Stimulated activated CD4-positive, alpha-beta T cell treated with anti-CD3 and anti-CD28 coated beads, Interleukin-1b, Interleukin-23, amount 100 ng/mL, for 1 hour (primary cell): ENCODE measurements at places on chromosomes 4 and X.

DNA sequence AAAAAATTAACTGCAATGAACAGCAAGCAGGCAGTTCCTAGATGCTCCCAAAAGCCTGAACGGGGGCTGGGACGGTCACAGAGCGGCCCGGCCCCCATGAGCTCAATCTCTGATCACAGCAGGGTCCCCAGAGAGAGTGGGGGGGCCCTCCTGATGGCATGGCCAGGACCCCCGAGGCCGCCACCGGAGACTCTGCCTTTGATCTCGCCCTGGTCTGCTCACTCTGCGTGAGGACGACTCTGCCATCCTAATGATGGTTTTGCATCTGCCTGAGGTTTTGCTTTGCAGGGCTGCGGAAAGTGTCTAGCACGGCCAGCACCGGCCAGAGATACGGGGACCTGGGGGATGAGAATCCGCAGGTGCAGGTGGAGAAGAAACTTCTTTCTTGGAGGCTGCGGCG, 103.8 kb downstream of the SHOX start:
- no peak for DNase-seq

- DNase-seq: no peak
Measured at GRCh38 chr4:90317785-90318184, 190.6 kb downstream of the CCSER1 start.

DNA sequence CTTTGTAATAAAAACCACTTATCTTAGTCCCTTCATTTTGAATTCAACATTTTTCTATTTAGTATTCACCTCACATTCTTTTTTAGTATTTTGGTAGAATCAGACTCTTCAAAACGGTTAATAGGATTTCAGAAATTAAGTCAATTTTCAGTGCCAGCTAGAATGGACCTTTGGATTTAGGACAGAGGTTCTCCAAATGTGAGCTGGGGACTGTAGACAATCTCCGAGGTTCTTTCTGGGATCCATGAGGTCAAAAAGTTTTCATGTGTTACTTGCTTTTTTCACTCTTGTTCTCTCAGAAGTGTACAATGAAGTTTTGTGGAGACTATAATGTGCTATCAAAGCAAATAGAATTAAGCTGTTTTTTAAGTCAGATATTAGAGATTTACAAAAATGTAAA, 2.3 kb upstream of the UGDH start:
- no peak for DNase-seq

GRCh38 chr4:62601737-62602136, 1401.6 kb downstream of the ADGRL3 start:
- no peak for DNase-seq

GRCh38 chrX:34874763-34875162, 67.8 kb upstream of the FAM47B start:
- no peak for DNase-seq

DNA sequence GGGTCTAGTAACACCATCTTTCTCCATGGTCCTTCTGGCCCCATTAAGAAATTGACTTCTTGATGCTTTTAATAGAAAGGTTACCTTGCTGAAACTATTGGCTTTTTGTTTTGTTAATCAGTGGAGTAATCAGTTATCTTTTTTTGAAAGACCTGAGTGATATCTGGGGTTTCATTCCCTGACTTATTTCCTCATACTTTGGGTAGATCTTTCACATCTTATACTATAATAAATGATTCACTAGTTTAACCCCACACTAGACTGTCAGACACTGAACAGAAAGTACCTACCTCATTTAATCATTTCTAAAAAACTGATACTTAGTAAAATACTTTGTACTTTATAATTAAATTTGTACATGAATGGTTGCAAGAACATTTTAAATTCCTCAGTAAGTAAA, 1021.1 kb downstream of the STIM2 start:
- no peak for DNase-seq
